ENCODE measurements at places on chromosomes 3 and 15.

DNA sequence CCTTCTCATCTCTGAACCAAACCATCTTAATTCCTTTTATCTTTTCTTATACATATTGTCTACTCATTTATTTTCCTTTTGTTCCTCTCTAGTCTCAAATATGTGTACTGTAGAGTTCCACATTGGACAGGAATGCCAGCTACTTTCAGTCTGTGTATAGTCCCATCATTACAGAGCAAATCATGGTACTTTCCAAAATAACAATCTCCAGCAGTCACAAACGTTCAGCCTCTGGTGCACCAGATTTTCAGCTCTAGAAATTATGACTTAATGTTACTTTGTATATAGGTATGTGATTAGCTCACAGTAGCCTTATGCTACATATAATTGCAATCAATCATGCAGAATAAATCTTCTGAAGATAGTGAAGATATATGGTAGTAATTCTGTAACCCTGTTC, 32.5 kb upstream of the TM4SF4 start:
- DNase-seq = no peak

- DNase-seq = no peak
These were observed 1.1 kb downstream of the GRAMD2A start for GRCh38 chr15:72196409-72197040.

GRCh38 chr3:143973259-143974021, 1.8 kb downstream of the DIPK2A start:
- peak; percentile 50 for DNase-seq

GRCh38 chr15:71465131-71465955, 345.0 kb upstream of the NR2E3 start:
- no peak for DNase-seq

- no peak for DNase-seq
These were observed 362.0 kb downstream of the ZPLD1 start for GRCh38 chr3:102796804-102797203.

DNA sequence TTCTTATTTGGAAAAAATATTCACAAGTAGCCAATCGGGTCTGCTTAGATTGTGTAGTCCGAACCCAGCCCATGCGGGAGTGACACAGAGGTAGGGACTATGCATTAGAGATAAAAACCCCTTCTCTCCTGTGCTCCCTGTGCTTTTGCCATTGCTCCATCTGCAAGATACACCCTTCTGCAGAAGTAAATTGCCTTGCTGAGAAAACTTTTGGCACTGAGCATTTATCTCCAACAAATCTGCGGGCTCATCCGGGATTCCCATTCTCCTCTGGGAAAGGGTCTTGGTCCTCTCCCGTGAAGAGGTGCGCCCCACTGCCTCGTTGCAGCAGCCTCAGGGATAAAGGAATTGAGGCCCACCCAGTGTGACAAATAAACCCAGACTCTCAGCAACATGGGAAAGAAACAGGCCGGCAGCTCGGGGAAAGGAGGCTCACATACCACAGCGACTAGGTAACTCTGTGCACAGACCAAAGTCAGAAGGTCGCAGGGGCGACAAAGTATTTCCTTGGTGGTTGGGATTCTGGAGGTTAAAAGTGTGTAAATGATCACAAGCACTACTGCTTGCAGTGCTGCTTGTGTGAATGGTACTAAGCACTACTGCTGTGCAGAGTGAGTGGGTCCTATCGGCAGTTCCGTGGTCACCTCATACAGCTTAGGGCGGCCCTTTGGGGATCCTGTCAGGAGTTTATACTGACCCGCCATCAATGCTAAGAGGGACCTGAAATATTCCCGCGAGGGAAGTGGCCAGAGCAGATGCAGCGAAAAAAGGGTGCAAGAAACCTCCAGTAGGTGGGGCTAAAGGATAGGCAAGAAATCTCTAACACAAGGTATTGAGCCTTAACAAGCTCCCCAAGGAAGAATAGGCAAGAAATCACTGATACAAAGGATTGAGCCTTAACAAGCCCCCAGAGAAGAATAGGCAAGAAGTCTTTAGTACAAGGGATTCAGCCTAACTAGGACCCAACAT, 54.3 kb downstream of the GSK3B start:
- no peak for DNase-seq

GRCh38 chr3:154730186-154730585, 300.2 kb upstream of the GPR149 start:
- DNase-seq = no peak

- DNase-seq = no peak
These were observed 10.2 kb downstream of the PXYLP1 start for GRCh38 chr3:141241616-141242376.

- no peak for DNase-seq
These were observed 320.6 kb downstream of the MECOM start for GRCh38 chr3:169342652-169343505.

- no peak for DNase-seq
These were observed 21.4 kb downstream of the SECISBP2L start for GRCh38 chr15:49024840-49025239.

- DNase-seq = no peak
These were observed 119.6 kb downstream of the TFDP2 start for GRCh38 chr3:142029791-142030190.

DNA sequence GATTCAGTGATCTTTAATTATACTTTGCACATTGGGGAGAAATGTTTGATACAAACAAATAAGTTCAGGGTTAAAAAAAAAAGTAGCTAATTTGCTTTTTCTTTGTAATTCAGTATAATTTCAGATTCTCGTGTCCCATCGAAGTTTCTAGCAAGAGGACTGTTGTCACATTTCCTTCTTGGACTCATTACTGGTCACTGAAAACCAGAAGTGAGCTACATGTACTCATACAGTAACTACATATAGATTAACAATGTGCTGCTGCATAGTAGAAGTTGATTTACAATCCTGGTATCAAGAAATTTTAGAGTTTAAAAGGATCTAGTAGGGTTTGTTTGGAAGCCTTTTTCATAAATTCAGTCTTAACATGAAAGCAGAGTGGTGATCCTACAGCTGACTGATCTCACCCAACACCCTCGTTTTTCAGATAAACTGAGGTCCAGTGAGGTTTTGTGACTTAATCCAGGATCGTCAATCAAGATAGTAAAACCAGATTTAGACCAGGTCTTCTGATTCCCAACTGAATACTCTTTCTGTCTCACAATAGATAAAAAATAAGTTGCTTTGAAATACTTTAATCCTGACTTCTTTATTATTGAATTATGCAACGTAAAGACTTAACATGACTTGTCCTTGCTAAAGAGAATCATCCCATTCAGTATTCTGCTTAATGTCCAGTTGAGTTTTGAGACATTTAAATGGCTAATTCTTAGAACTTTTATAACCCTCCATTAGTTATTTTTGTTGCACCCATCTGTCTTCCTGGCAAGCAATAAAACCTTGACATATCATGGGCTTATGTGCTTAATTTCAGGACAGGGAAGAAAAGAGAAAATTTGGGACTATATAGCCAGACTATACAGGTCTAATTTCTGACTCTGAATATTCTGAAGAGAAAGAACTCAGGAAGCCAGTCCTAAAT, 2.8 kb downstream of the SEC62 start:
- DNase-seq = no peak

DNA sequence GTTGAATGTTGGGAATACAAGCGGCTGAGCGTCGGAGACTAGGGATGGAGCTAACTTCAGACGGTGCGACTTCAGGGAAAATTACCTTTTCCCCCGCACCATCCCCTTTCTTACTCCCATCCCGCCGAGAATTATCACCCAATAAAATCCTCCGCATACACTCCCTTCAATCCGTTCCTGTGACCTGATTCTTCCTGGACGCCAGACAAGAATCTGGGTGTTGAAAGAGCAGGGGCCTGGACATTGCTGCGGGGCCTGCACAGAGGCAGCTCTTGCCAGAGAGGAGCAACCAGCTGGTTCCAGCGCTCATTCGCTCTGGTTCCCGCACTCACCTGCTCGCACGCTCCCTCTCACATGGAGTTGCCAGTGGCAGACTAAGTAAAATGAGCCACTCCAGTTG, 241.9 kb downstream of the ALCAM start:
- no peak for DNase-seq

- no peak for DNase-seq
These were observed 116.0 kb upstream of the GALNT15 start for GRCh38 chr3:16058521-16058920.

DNA sequence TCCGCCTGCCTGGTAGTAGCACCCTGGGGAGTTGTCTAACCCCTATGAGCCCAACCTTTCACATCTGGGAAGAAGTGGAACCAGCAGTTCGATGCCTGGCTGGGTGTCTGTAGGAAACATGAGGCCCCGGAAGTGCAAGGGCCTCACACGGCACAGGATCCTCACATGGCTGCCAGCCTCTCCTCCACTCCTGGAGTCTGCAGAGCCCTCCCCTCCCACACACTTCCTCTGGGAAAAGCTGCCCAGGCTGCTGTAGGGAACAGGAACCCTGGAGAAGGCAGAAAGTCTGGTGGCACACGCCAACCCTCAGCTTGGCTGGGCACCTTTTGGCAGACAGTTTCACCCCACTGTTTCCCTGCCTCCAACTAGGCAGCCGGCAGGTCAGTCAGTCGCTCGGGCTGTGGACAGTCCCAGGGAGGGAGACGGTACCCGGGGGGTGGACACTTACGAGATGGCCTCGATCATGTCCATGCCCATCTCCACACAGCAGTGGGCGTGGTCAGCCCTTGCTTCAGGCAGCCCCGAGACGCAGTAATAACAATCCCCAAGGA, 118.4 kb downstream of the ADCY5 start:
- DNase-seq = no peak

GRCh38 chr3:157163217-157163953, 3.4 kb upstream of the CCNL1 start:
- no peak for DNase-seq

DNA sequence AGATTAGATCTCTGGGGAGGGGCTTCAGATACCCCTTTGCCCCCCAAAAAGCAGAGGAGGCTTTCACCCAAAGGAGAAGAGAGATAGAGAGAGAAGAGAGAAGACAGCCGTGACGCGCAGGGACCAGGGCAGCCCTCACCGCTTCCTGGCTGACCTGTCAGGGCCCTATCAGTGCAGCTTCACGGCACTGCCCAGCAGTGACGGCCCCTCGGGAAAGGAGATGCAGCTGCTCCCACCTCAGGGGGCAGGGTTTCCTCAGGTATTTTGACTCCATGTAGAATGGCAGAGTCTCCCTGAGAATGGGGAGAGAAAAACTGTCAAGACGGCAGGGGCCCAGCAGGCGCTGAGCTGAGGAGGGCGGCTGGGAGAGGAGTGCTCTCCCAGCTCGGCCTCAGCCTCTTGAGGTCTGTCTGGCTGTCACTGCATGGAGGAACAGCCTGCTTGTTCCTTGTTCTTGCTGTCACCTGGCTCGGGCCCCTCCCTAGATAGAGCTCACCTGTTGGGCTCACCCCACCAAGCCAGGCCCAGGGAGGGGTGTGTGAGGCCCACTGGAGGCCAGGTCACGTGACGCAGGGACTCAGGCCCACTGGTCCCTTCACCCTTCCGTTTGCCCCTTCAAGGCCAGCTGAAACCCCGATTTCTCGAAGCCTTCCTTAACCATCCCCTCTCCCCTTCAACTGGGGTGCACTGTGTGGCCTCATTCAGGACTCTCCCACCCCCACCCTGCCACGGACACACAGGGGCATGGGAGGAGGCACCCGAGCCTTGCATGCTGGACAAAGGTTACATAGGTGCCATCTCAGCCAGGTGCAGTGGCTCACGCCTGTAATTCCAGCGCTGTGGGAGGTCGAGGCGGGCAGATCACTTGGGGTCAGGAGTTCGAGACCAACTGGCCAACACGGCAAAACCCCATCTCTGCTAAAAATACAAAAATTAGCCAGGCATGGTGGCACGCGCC, 28.2 kb downstream of the LOXL1 start:
- no peak for DNase-seq

DNA sequence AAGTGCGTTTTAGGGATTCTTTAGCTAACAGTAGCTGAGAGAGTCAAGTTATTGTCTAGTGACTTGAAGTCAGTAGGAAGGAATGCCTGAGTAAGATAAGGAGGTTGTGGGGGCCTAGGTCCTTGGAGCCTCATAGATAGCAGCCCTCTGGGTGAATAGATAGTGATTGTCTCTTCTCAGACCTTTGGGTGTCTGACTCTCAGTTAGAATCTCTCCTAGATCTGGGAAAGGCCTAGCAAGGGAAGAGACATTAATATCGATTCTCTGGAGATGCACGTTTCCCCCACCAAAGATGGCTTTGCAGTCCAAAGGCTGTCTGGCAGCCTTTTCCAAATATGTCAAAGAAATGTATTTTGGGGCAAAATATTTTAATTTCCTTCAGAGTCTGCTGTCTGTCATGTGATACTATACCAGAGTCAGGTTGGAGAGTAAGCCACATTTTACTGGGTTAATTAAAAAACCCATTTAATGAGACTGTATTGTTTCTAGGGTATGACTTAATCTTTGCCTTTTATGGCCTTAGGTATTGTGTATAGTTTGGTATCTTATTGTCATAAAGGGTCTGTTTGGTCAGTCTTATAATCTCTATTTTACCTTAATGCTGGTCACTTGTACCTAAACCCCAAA, 92.2 kb downstream of the ST6GAL1 start:
- no peak for DNase-seq

GRCh38 chr3:175150812-175151401, 291.8 kb downstream of the NAALADL2 start:
- DNase-seq = no peak

- DNase-seq = no peak
These were observed 203.7 kb downstream of the SLC9A9 start for GRCh38 chr3:143644370-143645089.

DNA sequence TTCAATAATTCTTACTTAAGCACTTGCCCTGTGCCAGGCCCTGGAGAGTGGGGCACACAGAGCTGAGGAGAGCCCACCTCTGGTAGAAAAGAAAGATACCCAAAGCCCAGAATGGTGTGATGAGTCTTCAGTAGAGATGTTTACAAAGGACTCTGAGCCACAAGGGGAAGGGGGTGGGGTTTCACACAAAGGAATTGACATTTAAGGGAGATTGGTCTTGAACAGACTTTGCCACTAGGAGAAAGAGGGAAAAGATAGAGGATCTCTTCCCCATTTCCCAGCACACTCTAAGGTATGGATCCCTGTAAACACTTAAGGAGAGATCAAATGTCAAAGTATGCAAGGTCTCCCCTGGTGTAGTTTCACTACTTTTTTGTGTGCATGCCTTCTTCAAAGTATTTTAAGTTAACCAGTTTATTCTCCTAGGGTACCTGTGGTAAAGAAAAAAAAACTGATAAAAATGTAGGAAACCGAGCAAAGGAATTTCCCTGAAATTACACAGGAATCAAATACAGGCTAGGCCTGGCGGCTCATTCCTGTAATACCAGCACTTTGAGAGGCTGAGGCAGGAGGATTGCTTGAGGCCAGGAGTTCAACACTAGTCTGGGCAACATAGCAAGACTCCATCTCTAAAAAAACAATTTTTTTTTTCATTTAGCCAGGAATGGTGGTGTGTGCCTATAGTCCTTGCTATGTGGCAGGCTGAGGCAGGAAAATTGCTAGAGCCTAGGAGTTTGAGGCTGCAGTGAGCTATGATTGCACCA, 117.6 kb upstream of the SKOR1 start:
- no peak for DNase-seq

GRCh38 chr3:55750525-55750924, 263.4 kb upstream of the WNT5A start:
- DNase-seq = no peak

GRCh38 chr15:101357333-101357732, 62.3 kb upstream of the SNRPA1 start:
- DNase-seq = no peak

Measured in T-helper 22 cell (primary cell).